Tibial nerve (tissue), 4 donors: ENCODE measurements at places on chromosomes 4 and X.

- peaks cover 5% of the 10 kb centered on the region for H3K4me1 ChIP-seq
- no peak overlapping the region for H3K27ac ChIP-seq
- H3K4me3 ChIP-seq: no peak overlapping the region
- H3K27me3 ChIP-seq: no peaks in the 10 kb centered on the region
- no peaks in the 10 kb centered on the region for H3K36me3 ChIP-seq
- no peak for DNase-seq
Observed at GRCh38 chr4:168769416-168769815, 240.6 kb downstream of the CBR4 start.

DNA sequence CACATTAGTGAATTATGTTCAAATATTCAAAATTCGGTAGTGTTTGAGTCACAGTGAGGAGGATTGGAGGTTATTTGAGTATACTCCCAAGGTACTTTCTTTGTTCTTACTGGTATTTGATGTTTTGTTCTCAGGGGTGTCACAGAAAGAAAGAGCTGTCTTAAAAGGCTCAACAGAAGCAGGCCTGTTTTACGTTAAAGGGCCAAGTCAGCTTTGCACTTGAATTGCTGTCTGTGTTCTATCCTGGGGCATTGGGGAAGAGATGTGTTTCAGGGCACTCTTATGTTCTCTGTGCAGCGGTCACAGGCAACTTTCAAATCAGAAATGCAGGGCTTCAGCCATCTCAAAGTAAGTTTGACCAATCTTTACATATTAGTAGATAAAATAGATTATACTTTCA lies 1113.1 kb upstream of the LCORL start:
- no peak for DNase-seq
- H3K27ac ChIP-seq: no peak overlapping the region
- H3K27me3 ChIP-seq: no peaks in the 10 kb centered on the region
- no peak overlapping the region for H3K4me3 ChIP-seq

GRCh38 chrX:1249101-1249887 lies 19.3 kb upstream of the CSF2RA start:
- H3K27ac ChIP-seq: no peak overlapping the region
- peak; percentile 32 for DNase-seq
- H3K36me3 ChIP-seq: no peaks in the 10 kb centered on the region

DNA sequence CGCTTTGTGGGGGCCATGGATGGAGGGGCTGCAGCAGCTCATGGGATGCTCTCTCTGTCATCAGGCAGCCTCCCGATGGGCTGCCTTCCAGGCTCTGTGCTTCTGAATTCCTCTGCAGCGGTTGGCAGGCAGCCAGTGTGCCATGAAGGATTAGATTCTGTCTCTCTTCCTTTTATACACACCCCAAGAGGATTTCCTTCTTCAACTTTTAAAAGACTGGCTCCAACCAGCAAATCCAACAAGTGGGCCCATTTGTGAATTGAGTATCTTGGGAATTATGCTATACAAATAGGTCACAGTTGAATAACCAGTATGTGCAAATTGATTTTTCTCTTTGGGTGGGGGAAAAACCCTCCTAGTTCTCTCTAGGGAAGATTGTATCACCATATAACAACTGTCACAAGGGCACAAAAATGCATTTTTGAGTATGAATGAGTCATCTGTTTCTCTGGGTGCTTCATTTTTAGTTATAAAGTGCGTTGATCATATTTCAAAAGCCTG lies 96.8 kb upstream of the FAT1 start:
- no peaks in the 10 kb centered on the region for H3K27me3 ChIP-seq
- DNase-seq: no peak
- H3K27ac ChIP-seq: no peak overlapping the region

- no peaks in the 10 kb centered on the region for H3K4me1 ChIP-seq
- H3K4me3 ChIP-seq: no peak overlapping the region
- no peak overlapping the region for H3K27ac ChIP-seq
- no peaks in the 10 kb centered on the region for H3K27me3 ChIP-seq
Observed at GRCh38 chr4:56859841-56860240, 38.3 kb upstream of the SPINK2 start.

DNA sequence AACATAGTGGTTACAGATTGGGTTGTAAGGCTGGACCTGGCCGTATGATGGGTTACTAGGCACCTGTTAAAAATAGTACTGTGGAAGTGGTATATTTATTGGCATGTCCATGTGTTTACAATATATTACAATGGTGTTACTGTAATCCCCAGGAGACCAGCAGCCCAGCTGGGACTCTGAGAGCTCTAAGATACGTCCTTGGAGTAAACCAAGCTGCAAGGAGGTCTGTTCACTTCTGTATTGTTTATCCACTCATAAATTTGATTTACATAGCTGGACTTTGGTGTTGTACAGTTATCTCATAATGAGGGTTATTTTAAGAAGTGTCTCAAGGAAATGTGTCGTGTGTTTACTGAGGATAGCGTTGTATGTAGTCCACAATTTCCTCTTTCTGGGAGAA lies 93.8 kb downstream of the TBL1X start:
- H3K27ac ChIP-seq: no peak overlapping the region
- H3K27me3 ChIP-seq: no peaks in the 10 kb centered on the region
- no peaks in the 10 kb centered on the region for H3K4me1 ChIP-seq
- no peak for DNase-seq
- no peaks in the 10 kb centered on the region for H3K36me3 ChIP-seq
- no peak overlapping the region for H3K4me3 ChIP-seq

GRCh38 chr4:88859191-88859812 lies 161.7 kb upstream of the NAP1L5 start:
- peak overlapping the region; percentile 55 for H3K27ac ChIP-seq
- no peaks in the 10 kb centered on the region for H3K36me3 ChIP-seq
- DNase-seq: no peak
- H3K4me1 ChIP-seq: peaks cover 5% of the 10 kb centered on the region
- H3K4me3 ChIP-seq: no peak overlapping the region

DNA sequence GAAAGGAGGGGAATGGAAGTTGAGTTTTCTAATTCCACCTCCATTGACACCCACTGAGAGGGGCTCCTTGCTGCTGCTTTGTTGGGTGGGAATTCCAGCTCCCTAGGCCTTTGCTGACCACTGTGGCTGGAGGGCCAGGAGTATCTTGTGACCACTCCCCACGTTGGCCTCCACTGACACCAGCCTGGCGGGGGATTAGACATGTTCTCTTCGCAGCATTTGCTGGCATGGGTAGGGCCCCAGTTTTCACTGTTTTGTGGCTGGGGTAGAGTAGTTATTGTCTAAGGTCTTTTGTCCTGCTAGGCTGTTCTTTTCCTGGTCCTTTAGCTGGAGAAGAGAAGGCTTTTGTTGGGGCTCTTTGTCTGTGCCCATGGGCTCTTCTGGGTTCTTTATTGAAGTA lies 116.7 kb downstream of the CDKL5 start:
- H3K27ac ChIP-seq: no peak overlapping the region
- no peaks in the 10 kb centered on the region for H3K4me1 ChIP-seq

GRCh38 chr4:153514001-153514526 lies 47.9 kb downstream of the TMEM131L start:
- H3K27me3 ChIP-seq: no peaks in the 10 kb centered on the region
- H3K4me3 ChIP-seq: no peak overlapping the region
- no peak overlapping the region for H3K27ac ChIP-seq

DNA sequence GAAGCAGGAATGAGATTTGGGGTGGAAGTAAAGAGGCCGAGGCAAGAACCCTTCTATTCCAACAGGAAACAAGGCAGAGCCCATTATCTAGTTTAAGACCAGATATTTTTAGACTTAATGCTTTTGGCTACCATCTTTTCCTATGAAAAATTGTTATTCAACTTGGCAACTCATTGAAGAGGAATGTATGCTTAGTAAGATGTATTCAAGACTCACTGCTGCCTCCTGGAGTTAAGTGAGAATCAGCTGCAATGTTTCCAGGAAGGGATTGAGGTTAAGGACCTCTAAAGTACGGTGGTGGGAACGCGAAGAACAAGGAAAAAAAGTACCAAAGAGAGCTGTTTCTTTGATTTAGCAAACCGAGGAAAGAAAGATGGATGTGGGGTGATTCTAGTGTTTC lies 89.1 kb downstream of the RAPGEF2 start:
- no peak overlapping the region for H3K4me3 ChIP-seq
- peaks cover under 1% of the 10 kb centered on the region for H3K4me1 ChIP-seq
- no peak for DNase-seq
- no peak overlapping the region for H3K27ac ChIP-seq
- H3K27me3 ChIP-seq: no peaks in the 10 kb centered on the region

DNA sequence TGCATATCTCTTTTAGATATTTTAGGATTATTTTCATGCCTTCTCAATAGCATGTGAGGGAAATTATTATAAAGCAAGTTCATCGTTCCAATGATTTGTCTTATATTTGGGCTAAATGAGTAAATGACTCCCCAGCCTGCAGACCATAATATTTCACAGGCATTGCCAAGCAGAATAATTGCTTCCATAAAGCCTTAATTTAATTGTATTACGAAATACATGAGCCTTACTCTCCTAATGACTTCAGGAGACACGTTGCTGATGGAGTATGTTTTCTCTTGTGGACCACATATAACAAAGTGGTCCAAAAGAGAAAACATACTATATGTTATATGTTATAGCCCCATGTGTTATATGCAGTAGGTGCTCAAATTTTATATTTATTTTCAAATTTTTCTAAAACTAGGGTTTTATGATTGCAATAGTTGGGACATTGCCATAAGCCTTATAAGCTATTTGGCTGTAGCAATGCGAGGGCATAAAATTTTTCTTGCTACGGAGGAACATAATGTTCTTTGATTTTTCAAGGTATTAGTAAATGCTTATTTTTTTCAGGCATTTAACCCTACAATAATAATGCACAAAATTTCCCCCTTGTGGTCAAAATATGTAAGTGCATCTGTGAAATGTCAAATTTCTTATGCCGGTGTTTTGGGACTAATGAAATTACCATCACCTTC lies 26.2 kb upstream of the TMPRSS11D start:
- no peak overlapping the region for H3K4me3 ChIP-seq
- no peaks in the 10 kb centered on the region for H3K36me3 ChIP-seq
- H3K27me3 ChIP-seq: no peaks in the 10 kb centered on the region
- no peaks in the 10 kb centered on the region for H3K4me1 ChIP-seq

GRCh38 chr4:71765350-71765749 lies 18.5 kb downstream of the GC start:
- H3K36me3 ChIP-seq: no peaks in the 10 kb centered on the region
- H3K4me1 ChIP-seq: no peaks in the 10 kb centered on the region
- no peaks in the 10 kb centered on the region for H3K27me3 ChIP-seq
- no peak overlapping the region for H3K27ac ChIP-seq
- H3K4me3 ChIP-seq: no peak overlapping the region
- DNase-seq: no peak

GRCh38 chrX:154008521-154008920 lies 11.2 kb downstream of the IRAK1 start:
- DNase-seq: no peak
- H3K4me1 ChIP-seq: peaks cover 8% of the 10 kb centered on the region
- no peak overlapping the region for H3K4me3 ChIP-seq
- H3K27ac ChIP-seq: no peak overlapping the region

DNA sequence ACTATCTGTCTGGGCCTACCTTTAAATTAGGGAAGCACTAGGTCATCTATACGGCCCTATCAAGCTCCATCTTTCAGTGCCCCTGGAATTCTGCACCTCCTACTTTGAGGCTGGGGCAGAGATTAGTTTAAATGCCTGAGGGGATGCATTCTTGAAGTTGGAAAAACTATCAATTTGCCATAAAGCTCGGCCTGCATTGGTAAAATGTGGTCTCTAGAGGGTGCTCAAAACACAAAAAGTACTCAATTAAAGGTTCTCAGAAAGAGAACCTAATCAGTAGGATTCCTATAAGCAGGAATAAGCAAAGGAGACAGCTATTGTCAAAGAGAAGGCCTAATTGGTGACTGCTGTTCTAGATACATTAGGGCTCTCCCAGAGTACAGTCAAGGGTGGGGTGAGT lies 111.7 kb downstream of the AMER1 start:
- no peaks in the 10 kb centered on the region for H3K4me1 ChIP-seq
- H3K27ac ChIP-seq: no peak overlapping the region
- no peak for DNase-seq

- no peaks in the 10 kb centered on the region for H3K36me3 ChIP-seq
- DNase-seq: no peak
- no peaks in the 10 kb centered on the region for H3K27me3 ChIP-seq
- H3K27ac ChIP-seq: no peak overlapping the region
- H3K4me1 ChIP-seq: peaks cover 2% of the 10 kb centered on the region
Observed at GRCh38 chr4:99186029-99186428, 33.0 kb downstream of the ADH6 start.

GRCh38 chr4:76592460-76592859 lies 157.4 kb downstream of the SHROOM3 start:
- no peaks in the 10 kb centered on the region for H3K4me1 ChIP-seq
- no peaks in the 10 kb centered on the region for H3K27me3 ChIP-seq
- DNase-seq: no peak
- no peak overlapping the region for H3K27ac ChIP-seq
- no peaks in the 10 kb centered on the region for H3K36me3 ChIP-seq
- no peak overlapping the region for H3K4me3 ChIP-seq

GRCh38 chr4:98662626-98663225 lies 4.3 kb upstream of the TSPAN5 start:
- no peak overlapping the region for H3K27ac ChIP-seq
- H3K4me3 ChIP-seq: no peak overlapping the region
- H3K27me3 ChIP-seq: no peaks in the 10 kb centered on the region

DNA sequence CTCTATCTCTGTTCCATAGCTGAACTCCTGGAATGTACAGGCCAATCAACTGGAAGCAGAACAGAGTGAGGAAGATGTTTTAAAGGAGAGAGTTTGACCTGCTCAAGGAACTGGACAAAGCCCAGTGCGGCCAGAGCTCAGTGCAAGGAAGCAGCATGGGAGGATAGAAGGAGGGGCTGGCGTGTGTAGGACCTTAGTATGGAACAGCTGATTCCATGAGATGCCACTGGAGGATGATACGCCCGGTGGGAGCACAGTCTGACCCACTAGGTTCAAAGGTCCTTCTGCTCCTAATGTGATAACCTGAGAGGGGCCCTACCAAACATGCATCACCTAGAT lies 81.5 kb downstream of the USP46 start:
- no peak overlapping the region for H3K27ac ChIP-seq
- no peak for DNase-seq
- no peaks in the 10 kb centered on the region for H3K4me1 ChIP-seq

DNA sequence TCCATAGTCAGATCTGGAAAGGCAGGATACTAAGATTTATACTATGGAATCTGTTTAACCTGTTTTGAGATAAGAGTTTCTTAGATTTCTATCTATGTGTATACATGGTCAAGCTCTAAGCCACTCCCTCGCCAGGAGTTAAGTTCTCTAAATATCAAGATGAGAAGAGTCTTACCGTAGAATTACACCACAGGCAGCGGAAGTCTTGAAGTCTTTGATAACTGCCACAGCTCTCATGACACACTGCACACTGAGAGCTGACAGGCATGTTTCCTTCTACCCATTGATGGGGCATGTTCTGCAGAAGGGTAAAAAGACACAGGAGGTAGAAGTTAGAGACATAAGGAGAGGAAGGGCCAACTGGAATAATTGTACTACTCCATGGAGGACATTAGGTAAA lies 67.7 kb downstream of the DGKK start:
- H3K36me3 ChIP-seq: no peaks in the 10 kb centered on the region
- H3K27me3 ChIP-seq: no peaks in the 10 kb centered on the region
- DNase-seq: no peak
- H3K4me1 ChIP-seq: no peaks in the 10 kb centered on the region
- no peak overlapping the region for H3K4me3 ChIP-seq
- no peak overlapping the region for H3K27ac ChIP-seq

GRCh38 chr4:112802780-112803179 lies 165.8 kb downstream of the LARP7 start:
- H3K36me3 ChIP-seq: no peaks in the 10 kb centered on the region
- DNase-seq: no peak
- H3K27ac ChIP-seq: no peak overlapping the region
- H3K4me3 ChIP-seq: no peak overlapping the region
- H3K27me3 ChIP-seq: no peaks in the 10 kb centered on the region
